Fibroblast of skin of right biceps (primary cell): ENCODE measurements at places on chromosomes 6 and 20.

GRCh38 chr20:11702721-11703518 is 214.8 kb upstream of the BTBD3 start:
- DNase-seq = no peak

- peak; percentile 93 for DNase-seq
These were observed 15.5 kb upstream of the CARMIL1 start for GRCh38 chr6:25263657-25264056.

DNA sequence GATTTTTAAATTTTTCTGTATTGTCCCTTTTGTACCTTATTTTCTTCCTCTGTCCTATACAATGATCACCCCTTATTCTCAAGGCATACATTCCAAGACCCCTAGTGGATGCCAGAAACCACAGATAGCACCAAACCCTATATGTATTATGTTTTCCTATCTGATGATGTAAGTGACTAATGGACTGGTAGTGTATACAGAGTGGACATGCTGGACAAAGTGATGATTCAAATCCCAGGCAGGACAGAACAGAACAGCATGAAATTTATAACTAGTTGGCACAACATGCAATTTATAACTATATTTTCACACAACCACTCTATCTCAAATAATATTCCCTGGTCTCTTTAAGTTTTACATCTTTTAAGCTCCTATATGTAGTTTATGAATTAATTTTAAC is 205.6 kb upstream of the FLRT3 start:
- DNase-seq = no peak

- DNase-seq = peak; percentile 64
These were observed 4.3 kb downstream of the REV3L start for GRCh38 chr6:111478749-111479148.

GRCh38 chr20:53926428-53927028 is 143.9 kb downstream of the BCAS1 start:
- DNase-seq = peak; percentile 97
